ENCODE measurements at places on chromosomes 3 and 15. TPM values are rescaled to one million over a fixed set of nuclear protein-coding genes. Genes with fewer than 3 reads are reported as not detected.

- DNase-seq = no peak
Observed at GRCh38 chr3:2958551-2958950, 151.6 kb downstream of the IL5RA start.

DNA sequence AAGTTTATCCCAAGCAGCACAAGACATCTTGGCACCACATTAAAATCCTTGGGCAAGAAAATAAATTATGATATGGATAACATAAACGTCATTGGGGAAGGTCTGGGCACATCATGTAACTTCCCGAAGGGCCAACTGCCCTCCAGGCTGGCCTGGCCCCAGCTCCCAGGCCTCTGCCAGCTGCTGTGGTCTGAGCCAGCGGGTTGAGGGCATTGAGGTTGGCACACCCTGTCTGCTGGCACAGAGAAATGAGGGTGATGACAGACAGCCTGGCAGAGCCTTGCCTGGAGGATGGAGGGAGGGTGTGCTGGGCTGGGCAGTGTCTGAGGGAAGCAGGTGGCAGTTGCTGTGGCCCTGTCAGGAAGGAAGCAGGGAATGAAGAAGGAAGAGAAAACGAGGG lies 3.3 kb upstream of the RBSN start:
- peak; percentile 90 for DNase-seq

DNA sequence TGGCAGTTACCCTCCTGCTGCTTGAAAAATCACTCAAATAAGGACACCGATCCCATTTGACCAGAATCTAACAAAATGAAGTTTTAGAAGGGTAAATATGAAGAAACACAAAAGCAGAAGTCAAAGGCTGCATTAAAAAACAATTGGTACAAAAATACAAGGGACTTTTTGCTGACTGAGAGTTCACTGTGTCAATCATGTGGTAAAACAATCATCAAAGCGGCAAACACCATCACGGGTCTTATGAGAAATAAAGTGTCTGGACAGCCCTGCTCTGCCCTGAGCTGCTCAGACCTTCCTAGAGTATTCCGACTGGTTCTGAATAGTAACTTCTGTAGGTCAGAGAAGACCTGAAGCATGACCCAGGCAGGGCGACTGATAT lies 137.2 kb upstream of the RAD18 start:
- no peak for DNase-seq

MYLK gene
- total RNA-seq = 53.5 TPM

SPINK8 gene
- not detected for total RNA-seq

KLHL6 gene
- 1.2 TPM for total RNA-seq

RAD51 gene
- 0.20 TPM for total RNA-seq

RETNLB gene
- total RNA-seq = not detected

Data from right cardiac atrium (tissue), 5 donors.